ENCODE measurements at places on chromosomes 11 and 22.
A peak's percentile ranks its signal among the peaks of the same experiment; 100 is the strongest.

DNA sequence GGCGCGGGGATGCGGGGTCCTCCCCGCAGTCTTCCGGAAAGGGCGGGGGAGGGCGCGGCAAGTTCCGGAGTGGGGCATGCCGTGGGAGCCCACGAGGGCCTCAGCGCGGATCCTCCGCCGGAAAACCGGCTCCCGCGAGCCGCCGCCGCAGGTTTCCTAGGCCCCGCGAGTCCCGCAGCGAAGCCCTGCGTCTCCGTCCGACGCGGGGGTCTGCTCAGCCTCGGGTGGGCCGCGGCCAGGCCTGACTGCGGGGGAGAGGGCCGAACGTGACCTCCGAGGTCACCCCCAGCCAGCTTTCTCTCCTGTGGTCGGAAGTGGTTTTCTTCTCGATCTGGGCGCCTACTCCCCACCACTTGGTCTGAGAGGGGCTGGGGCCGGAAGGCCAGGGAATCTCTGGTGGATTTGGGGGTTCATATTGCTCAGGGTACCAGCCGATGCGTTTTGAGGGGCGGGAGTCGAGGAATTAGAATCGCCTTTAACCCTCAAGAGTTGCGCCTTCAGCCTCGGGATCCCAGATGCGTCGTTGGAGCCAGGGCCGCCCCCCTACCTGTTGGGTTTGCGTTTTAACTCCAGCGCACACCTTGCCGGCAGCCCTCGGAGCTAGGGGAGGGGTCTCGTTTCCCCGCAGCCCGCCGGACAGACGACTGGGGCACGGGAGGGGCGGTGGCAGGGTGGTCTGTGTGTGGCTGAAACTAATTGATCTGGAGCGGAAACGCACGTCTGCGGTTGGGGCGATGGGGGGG lies 3.6 kb upstream of the CCND1 start:
- no peaks in the 10 kb centered on the region for H3K27me3 ChIP-seq
- H3K36me3 ChIP-seq, result no peaks in the 10 kb centered on the region
- no peak overlapping the region for H3K4me3 ChIP-seq
- no peak overlapping the region for H3K27ac ChIP-seq

DNA sequence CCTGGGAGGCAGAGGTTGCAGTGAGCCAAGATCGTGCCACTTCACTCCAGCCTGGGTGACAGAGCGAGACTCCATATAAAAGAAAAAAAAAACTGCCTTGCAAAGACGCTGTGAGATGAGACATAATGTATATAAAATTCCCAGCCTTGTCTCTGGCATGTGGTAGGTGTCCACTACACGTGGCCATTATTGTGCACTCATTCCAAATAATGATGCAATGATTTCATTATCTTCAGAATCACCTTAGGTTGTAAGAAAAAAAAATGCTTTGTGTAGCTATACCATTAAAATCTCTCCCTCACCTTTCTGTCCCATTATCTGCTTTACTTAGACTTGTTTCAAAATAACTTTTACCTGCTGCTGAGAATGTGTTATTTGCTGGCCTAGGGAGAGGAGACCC lies 41.6 kb downstream of the C11orf96 start:
- H3K4me3 ChIP-seq, result no peak overlapping the region
- no peaks in the 10 kb centered on the region for H3K27me3 ChIP-seq
- H3K27ac ChIP-seq, result no peak overlapping the region
- DNase-seq, result no peak

DNA sequence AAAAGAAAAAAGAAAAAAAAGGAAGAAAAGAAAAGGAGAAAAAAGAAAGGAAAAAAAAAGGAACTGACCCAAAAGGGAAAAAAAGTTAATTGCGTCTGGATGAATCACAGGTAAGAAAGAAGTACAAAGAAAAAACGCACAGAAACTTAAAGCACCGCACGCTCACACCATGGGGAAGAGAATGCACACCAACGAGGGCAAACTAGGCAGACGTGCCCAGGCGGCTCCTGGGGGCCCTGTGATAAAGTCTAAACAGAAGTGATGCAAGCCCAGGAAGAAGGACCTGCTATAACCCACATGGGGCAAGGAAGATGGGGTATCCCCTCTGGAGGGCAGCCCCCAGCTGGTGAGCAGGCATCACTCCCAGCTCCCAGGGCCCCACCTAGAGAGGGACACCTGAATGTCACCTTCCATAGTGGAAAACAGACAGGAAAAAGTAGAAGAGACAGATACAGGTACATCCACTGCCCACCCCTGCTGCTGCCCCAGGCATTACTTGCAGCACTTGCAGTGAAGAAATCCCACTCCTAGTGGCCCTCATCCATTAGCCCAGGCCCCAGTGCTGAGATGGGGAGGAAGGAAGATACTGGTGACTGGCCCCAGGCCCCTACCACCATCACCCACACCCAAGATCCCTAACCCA lies 28.9 kb downstream of the NAP1L4 start:
- H3K27me3 ChIP-seq, result no peaks in the 10 kb centered on the region
- H3K27ac ChIP-seq, result no peak overlapping the region
- H3K4me3 ChIP-seq, result no peak overlapping the region
- H3K36me3 ChIP-seq, result peaks cover 38% of the 10 kb centered on the region
- no peaks in the 10 kb centered on the region for H3K4me1 ChIP-seq

GRCh38 chr22:40654522-40655167 lies 18.1 kb upstream of the MRTFA start:
- no peaks in the 10 kb centered on the region for H3K36me3 ChIP-seq
- no peak overlapping the region for H3K27ac ChIP-seq
- no peaks in the 10 kb centered on the region for H3K27me3 ChIP-seq
- no peak overlapping the region for H3K4me3 ChIP-seq

DNA sequence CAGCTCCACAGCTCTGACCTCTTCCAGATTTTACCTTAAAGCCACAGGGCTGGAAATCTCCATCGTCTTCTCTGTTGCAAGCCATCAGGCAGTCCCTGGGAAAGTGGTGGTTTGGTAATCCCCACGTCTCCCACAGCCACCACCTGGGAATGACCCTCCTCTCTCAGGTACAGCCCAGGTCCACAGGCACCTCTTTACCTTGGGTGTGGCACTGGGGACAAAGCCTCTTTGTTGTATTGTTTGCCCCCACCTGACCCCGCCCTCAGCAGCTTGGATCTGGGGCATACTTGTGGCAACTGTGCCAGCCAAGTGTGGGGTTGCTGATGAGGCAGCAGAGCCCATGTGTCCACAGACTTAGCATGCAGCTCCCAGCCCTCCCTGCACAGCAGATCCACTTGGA lies 77.6 kb downstream of the LRRC32 start:
- H3K4me3 ChIP-seq, result no peak overlapping the region
- no peaks in the 10 kb centered on the region for H3K27me3 ChIP-seq
- H3K4me1 ChIP-seq, result no peaks in the 10 kb centered on the region
- DNase-seq, result no peak

- no peak overlapping the region for H3K27ac ChIP-seq
- no peaks in the 10 kb centered on the region for H3K36me3 ChIP-seq
- no peaks in the 10 kb centered on the region for H3K27me3 ChIP-seq
Observed at GRCh38 chr11:120746836-120747609, 235.5 kb downstream of the GRIK4 start.

DNA sequence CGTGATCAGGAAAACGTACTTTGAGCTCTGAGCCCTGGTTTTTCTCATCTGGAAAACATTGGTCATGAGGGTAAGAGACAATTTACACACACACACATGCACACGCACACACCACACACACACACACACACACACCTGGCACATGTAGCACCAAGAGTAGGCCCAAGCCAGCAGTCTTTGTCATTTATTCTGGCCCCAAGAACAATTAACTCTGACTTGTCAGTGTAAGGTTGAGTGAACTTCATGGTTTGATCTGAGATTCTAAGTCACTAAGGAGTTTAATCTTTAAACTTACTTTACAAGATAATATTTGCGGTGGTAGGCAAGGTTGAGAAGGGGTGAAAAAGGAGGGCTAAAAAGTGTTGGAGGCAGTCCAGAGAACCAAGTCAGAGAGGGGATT lies 44.1 kb downstream of the MMP20 start:
- DNase-seq, result no peak
- H3K4me1 ChIP-seq, result no peaks in the 10 kb centered on the region
- H3K4me3 ChIP-seq, result no peak overlapping the region

DNA sequence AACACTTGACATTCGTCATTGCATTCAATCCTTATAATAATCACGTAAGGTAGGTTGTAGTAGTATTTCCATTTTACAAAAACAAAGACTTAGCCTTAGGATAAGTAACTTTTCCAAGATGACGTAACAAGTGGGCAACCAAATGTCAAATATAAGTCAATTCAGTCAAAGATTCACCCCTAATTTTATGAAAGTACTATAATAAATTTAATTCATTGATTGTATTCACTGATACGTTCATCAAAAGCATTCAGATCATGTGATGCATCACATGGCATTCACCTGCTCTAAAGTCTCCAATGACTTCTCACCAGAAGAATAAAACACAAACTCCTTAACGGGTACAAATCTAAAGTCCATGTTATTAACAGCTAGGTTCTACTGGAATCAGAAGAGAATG lies 2.1 kb downstream of the KIF18A start:
- H3K27me3 ChIP-seq, result no peaks in the 10 kb centered on the region
- H3K36me3 ChIP-seq, result no peaks in the 10 kb centered on the region
- H3K4me1 ChIP-seq, result no peaks in the 10 kb centered on the region
- no peak overlapping the region for H3K27ac ChIP-seq
- no peak for DNase-seq

DNA sequence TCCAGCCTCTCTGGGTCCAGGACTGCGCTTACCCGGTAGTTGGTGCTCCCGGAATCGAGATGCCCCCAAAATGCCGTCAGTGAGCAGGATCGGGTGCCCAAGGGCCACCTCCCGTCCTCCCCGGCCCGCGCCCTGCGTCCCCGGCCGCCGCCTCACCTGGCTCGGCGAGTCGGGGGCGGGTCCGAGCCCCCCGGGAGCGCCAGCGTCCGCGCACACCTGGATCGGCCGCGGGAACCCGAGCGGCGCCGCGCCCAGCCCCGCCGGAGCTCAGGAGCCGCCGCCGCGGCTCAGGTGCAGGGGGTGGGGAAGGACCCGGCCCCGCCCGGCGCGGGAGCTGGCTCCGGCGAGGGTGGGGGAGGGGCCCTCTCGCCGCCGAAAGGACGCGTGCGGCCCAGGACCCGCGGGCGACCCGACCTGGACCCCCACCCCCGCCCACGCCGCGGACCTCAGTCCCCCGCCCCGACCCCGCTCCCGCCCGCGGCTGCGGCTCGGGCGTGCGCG lies at the start of gene SHANK2:
Gene SHANK2 (minus strand): TSS at position 309 of the 501 bp plus-strand sequence. CDS start 105,251 bp downstream, outside the sequence.
- peak within 1 kb of the TSS; percentile 52 for H3K4me3 ChIP-seq
- no peaks in the 10 kb centered on the region for H3K27me3 ChIP-seq
- no peaks in the 10 kb centered on the region for H3K36me3 ChIP-seq
- peaks cover 10% of the 10 kb centered on the region for H3K4me1 ChIP-seq
- peak; percentile 42 for DNase-seq

DNA sequence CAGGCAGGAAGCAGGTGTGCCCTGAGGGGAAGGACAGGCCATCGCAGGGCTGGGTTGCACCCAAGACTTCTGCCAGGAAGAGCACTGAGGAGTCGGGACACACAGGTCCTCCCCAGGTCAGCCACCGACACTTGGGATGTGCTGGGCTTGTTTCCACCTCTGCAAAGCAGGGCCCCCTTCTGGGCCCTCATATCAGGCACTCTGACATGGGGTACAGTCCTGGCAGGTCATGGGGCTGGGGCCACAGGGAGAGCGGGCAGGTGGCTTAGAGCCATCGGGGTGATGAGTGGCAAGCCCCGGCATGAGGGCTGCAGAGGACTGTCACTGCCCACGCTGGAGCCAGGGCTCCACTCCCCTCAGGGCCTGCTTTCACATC lies 7.9 kb upstream of the ADORA2A start:
- no peak overlapping the region for H3K27ac ChIP-seq
- no peak for DNase-seq
- peaks cover 3% of the 10 kb centered on the region for H3K36me3 ChIP-seq
- H3K27me3 ChIP-seq, result no peaks in the 10 kb centered on the region
- H3K4me3 ChIP-seq, result no peak overlapping the region
- no peaks in the 10 kb centered on the region for H3K4me1 ChIP-seq

GRCh38 chr22:25111579-25112517 lies 87.8 kb upstream of the CRYBB3 start:
- H3K4me3 ChIP-seq, result peak overlapping the region; percentile 67
- H3K36me3 ChIP-seq, result no peaks in the 10 kb centered on the region
- H3K4me1 ChIP-seq, result peaks cover 3% of the 10 kb centered on the region
- H3K27me3 ChIP-seq, result no peaks in the 10 kb centered on the region
- DNase-seq, result peak; percentile 28

DNA sequence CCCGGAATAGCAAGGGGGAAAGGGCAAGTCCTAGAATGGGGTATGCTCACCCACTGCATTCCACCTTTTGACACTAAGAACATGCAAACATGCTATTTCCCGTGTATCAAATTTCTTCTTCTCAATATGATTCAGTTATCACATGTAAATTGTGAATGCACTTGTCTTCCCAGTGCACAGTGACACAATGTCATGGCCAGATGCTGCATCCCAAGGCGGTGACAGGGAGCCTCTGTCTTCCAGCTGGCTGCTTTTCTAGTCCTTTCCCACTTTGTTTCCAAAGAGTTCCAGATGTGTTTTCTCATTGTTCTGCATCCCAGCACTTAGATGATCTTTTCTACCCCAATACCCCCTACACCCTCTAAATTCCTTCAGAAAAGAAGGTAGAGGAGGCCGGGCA lies 12.4 kb downstream of the SLC25A18 start:
- no peak for DNase-seq
- H3K27ac ChIP-seq, result no peak overlapping the region
- H3K4me3 ChIP-seq, result no peak overlapping the region
- H3K4me1 ChIP-seq, result peaks cover 9% of the 10 kb centered on the region
- no peaks in the 10 kb centered on the region for H3K27me3 ChIP-seq
- no peaks in the 10 kb centered on the region for H3K36me3 ChIP-seq

DNA sequence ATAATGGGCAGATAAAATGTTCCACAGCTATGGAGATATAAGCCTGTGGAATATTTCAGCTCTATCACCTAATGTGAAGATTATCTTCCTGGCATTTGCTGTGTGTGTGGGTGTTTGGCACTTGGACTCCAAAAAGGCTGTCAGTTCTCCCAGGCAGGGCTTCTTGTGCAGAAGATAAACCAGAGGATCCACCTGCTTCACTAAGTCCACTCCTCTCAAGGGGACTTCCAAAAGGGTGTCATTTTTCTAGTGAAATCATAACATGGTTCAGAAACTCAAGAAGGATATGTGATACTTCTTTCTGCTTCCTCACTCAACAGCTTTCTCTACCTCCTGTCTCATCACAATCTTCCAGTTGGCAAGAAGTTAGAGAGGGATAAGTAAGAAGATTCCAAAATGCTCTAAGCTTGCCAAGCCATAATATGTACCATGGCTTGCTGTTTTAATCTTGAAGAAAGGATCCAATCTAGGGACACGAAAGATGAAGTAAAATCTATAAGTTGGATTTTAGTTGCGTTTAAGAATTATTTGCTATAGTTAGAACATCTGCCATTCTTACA lies 206.2 kb upstream of the MTMR2 start:
- H3K27ac ChIP-seq, result no peak overlapping the region
- no peaks in the 10 kb centered on the region for H3K4me1 ChIP-seq
- no peaks in the 10 kb centered on the region for H3K27me3 ChIP-seq
- H3K4me3 ChIP-seq, result no peak overlapping the region

DNA sequence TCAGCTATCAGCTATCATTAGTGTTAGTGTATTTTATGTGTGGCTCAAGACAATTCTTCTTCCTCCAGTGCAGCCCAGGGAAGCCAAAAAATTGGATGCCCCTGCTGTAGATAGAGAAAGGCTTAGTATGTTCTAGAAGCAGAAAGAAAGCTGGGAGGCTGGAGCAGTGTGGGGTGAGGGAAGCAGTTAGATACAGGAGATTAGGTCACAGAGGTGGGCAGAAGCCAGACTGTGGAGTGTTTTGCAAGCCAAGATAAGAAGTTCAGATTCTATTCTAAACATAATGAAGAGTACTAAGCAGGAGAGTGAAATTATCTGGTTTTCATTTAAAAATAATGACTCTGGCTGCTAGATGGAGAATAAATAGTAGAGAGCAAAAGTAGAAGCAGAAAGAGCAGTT lies 381.7 kb downstream of the DCDC1 start:
- no peaks in the 10 kb centered on the region for H3K36me3 ChIP-seq
- H3K4me1 ChIP-seq, result no peaks in the 10 kb centered on the region
- DNase-seq, result peak; percentile 10
- no peak overlapping the region for H3K27ac ChIP-seq
- no peaks in the 10 kb centered on the region for H3K27me3 ChIP-seq
- no peak overlapping the region for H3K4me3 ChIP-seq
